Hippocampal formation (tissue), 2 donors: ENCODE measurements at places on chromosomes 4 and X.
A peak's percentile ranks its signal among the peaks of the same experiment; 100 is the strongest.

DNA sequence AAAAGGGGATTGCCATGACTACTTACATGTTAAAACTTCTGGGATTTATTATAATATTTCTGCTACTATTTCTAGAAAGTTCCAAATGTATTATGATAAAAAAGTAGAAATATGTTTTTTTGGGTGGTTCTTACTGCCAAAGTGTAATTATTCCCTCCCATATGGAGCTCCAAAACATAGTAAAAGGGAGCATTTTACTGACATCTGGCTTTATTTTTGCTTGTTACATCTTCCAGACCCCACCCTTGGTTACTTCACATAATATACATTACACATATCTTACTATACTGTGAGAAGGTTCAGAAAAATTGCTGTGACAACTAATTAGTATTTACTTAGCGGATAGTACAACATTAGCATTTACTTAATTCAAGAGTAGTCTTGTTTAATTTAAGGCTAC is 205.1 kb upstream of the TLL1 start:
- no peak for DNase-seq

DNA sequence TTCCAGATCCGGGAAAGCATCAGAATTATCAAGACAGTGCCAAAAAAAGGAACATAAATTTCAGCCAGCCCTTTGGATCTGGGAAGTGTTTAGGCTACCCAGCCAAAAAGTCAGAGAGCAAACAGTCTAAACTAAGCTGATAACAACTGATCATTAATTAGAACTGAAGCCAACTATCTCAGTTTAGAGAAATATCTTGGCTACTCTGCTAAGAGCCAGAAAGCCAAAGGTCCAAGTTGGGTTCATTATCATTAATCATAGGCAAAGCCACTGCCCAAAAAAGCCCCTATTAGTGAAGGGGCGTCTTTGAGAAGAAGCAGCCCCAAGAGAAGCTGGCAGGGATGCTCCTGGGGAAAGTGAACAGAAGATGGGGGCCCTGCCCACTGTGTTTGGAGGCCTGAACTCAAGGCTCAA is 37.0 kb upstream of the SHISA3 start:
- DNase-seq, result no peak

DNA sequence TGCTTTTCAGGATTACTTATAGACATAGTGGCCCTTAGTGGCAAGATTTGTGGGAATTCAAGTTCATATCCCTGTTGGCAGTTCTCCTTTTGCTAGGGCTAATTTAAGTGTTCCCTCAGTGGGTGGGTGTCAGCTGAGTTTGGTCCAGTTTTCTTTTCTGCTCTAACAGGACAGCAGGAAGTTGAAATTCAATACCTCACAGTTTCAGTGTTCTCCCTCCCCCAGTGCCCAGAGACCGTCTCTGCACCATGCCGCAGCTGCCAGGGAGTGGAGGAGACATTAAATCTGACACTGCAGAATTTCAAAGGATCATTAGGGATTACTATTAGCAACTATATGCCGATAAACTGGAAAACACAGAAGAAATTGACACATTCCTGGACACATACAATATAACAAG is 50.7 kb downstream of the UBE2NL start:
- DNase-seq, result no peak

GRCh38 chrX:8971116-8971515 is 62.8 kb downstream of the FAM9B start:
- DNase-seq, result no peak

GRCh38 chrX:108438110-108438623 is at the start of gene COL4A6:
COL4A6 (minus strand) TSS chrX:108438422; CDS start chrX:108438196, 226 bp downstream.
- no peak for DNase-seq

- DNase-seq, result no peak
Measured at GRCh38 chr4:80788798-80789197, 241.7 kb upstream of the BMP3 start.

GRCh38 chr4:80302616-80303223 is 32.8 kb upstream of the CFAP299 start:
- DNase-seq, result no peak

- no peak for DNase-seq
Measured at GRCh38 chr4:955931-956381, 17.4 kb downstream of the DGKQ start.

DNA sequence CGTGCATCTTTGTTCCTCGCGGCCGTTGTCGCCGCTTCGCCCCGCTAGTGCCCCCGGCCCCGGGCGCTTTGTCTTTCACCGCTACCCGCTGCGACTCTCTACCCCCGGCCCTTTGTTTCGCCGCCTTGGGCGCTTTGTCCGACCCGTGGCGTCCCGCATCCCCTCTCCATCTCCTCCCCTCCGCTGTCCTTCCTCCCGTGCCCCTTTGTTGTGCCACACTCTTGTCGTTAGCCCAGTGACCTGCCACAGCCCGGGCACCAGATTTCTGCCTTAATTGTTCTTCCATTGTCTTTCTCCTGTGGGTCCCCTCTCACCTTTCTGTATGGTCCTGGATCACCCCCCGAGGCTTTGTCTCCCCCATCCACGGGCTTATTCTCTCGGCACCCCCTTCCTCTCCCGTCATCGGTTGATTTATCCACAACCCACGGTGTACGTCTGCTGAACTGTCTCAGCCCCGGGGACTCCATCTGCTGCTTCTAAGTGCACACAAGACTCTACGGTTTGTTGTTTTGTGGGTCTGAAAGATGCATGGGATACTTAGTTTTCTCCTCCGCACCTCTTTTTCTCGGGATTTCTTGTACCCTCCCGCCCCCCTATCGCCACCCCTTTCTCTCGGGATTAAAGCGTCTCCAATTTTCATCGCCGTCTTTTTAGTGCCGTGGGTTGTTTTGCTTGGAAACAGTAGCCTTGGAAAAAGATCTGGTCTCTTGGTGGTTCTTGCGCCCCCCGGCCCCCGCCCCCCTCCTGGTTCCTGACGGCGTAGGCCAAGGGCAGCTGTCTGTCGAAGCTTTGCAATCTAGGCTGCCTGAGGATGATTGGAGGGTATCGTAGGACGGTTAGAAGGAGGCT is 783 bp downstream of the RBPJ start:
- no peak for DNase-seq

DNA sequence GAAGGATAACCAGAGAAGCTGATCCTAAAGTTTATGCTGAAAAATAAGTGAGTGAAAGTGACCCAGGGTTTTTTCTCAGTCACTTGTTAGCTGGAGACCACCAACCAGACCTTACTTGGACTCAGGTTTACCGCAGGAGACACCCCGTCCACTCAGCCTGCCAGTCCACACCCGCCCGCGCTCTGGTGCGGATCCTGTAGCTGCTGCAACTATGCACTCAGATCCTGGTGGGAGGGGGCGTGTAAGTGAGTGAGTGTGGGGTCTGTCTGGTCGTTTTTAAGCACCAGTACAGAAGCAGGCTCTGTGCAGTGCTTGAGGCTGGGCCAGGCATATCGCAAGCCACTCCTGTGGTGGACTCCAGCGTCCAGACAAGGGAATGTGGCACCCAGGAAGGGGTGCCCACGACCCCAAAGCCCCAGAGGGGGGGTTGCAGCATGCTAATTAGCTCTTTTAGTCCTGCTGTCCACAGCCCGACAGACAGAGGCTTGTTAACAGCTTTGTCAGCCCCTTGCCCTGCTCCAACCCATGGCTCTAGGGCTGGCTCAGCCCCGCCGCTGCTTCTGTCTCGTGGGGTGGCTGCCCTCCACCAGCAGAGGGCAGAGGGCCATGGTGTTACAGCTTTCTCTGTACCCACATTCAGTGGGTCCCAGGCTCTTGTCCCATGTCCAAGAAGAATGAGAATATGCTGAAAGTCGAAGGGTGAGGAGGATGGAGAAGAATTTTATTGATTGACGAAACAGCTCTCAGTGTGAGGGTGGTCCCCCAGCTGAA is 40.4 kb upstream of the PPP1R2C start:
- no peak for DNase-seq

GRCh38 chr4:108919226-108919893 is 156.5 kb upstream of the ETNPPL start:
- no peak for DNase-seq

- DNase-seq, result peak; percentile 76
Measured at GRCh38 chr4:41360214-41360920, 103.6 kb downstream of the UCHL1 start.

DNA sequence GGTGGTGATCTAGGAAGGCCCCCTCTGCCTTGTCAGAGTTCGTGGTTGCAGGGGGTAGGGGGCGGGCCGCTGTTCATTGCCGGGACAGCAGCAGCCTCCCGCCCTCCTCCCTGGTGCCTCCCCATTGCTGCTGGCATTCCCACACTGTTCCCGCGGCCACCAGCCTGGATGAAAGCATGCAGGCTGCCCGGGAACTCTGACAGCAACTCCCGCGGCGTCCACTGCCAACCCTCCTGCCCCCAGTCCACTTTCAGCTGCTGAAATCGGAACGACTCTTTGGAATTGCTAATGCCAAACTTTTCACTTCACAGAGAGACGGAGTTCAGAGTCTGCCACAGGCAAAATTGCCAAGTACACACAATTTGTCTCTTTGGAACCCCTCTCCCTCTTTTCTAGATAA is 121.9 kb downstream of the BEND2 start:
- DNase-seq, result no peak

DNA sequence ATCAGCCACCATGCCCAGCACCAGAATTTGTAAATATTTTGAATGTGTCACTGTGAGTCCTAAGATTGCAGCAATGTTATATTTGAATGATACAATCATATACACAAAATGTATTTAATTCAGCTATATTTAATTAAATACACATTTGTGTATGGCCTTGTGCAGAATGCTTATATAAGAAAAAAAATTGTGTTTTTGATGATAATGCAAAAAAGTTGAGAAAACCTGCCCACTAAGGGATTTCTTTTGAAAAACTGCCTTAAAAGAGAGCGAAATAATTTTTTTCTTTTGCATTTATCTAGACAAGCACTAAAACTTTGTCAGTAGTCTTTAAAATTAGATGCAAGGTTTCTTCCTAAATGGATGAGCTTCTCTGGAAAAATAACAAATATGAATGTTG is 68.1 kb upstream of the OTUD4 start:
- no peak for DNase-seq

DNA sequence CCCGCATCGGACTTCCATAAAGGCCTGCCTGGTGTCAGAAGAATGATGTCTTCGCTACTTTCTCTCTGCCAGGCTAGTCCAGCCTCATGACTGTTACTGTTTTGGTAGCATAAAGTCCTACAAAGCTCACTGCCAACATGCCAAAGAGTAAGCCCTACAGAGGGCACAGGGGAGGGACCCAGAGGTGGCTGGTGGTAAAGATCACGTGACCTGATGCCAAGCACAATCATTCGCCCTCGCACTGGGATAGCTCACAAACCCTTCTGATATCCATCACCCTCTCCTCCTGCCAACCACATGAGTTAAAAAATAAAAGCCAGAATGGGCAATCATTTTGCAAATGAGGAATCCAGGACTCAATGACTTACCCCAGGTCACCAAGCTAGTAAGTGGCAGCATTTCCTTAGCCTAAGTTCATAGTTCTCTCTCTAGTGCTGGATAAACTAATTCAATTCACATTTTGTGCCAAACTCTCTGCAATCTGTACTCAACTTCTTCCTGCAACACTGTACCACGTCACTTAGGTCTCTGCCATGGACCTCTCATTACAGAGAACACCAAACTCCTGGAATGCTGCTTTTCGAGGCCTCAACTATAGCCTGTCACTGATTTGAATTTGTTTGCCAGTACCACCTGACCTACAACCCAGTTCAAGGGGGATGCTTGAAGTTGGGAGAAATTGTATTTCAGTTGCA is 178.1 kb downstream of the SH3KBP1 start:
- no peak for DNase-seq

GRCh38 chrX:118220509-118220908 is 103.9 kb upstream of the KLHL13 start:
- DNase-seq, result no peak

DNA sequence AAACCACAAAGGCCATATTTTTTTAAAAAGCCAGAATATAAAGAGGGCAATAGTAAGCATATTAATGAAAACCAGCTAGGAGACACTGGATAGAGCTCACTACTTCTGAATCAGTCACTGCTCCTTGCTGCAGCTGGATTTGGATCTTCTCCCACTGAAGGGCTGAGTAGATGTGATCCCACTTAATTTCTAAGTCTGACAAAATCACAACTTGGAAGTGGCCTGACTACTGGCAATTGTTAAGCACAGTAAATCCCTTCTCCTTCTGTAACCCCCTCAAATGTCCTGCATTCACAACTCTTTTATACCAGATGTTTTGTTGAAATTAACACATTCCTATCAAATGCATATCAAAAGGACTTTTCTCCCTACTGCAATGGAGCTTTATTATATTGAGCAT is 72.9 kb downstream of the AMMECR1 start:
- no peak for DNase-seq

DNA sequence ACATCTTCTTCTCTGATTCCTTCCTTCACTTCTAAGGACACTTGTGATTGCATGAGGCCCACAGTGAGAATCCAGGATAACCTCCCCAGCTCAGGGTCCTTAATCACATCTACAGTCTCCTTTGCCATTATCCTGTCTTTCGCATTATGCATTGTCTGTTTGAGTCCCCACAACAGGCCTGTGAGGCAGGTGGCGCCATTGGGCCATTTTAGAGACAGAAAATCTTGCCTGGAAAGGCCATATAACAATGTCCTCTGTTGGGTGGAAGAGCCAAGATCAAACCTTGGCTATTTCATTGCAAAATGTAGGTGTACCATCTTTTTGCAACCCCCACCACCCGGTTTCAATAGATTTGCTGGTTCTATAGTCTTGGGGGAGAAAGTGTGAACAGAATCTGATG is 11.8 kb upstream of the DCUN1D4 start:
- DNase-seq, result no peak

- no peak for DNase-seq
Measured at GRCh38 chr4:109665783-109666485, 37.3 kb downstream of the CASP6 start.
